ENCODE measurements at places on chromosomes 12 and 14.

DNA sequence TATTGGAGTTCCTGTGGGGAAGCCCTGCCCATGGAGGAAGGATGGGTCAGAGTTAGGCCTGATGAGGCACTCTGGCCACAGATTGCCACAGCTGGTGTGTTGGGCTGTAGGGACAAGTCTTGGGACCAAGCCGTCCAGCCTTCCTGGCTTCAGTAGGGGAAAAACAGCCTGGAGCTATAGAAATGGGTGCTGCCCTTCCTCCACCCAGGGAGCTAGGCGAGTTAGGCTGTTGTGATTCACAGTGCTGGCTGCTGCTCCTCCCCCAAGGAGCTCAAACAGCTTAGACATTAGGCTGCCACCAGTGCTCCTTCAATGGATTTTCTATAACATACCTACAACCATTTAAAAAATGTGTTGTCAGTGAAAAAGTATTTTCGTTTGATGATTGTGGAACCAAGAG lies 274.3 kb downstream of the RPL10L start:
- no peak for DNase-seq

DNA sequence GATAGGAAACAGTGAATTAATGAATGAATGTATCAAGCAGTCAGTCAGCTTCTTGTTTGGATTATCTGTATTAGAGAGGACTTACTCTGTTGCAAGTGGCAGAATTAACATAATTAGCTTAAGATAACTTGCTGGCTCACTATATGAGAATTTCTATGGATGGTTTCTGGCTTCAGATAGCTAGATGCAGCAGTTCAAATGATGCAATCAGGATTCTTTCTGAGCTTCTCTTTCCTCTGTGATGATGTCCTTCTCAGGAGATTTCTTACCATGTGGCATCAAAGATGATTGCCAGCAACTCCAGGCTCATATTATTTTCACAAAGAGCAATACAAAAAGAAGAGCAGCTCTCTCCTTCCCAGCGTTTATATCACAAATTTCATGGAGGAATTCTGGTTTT lies 30.7 kb downstream of the FRMD6 start:
- no peak for DNase-seq

GRCh38 chr14:74034572-74034971 lies 15.4 kb downstream of the BBOF1 start:
- DNase-seq, result no peak

DNA sequence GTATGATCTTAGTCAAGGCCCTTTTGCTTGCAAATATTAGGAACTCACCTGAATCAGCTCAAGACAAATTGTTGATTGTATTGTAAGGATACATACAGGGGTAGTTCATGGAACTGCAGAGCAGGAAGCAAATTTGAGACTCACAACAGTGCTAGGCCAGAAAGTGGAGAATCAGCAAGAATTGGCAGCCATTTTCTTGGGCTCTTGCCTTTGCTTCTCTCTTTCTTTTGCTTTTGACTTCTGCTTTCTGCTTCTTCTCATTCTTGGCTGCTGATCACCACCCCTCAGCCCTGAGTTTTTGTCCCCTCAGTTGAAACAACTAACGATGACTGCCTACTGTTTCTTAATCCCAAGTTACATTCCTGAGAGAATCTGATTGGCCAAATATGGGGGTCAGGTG lies 34.8 kb downstream of the KCNK13 start:
- DNase-seq, result no peak

Data from NCI-H526 (cell line).